Activated T-cell treated with anti-CD3 and anti-CD28 coated beads, Interleukin-2, amount 50 U/mL, for 48 hours (primary cell): ENCODE measurements at places on chromosomes 7 and 10.

GRCh38 chr7:50310956-50311355 is 6.4 kb downstream of the IKZF1 start:
- no peak for DNase-seq

DNA sequence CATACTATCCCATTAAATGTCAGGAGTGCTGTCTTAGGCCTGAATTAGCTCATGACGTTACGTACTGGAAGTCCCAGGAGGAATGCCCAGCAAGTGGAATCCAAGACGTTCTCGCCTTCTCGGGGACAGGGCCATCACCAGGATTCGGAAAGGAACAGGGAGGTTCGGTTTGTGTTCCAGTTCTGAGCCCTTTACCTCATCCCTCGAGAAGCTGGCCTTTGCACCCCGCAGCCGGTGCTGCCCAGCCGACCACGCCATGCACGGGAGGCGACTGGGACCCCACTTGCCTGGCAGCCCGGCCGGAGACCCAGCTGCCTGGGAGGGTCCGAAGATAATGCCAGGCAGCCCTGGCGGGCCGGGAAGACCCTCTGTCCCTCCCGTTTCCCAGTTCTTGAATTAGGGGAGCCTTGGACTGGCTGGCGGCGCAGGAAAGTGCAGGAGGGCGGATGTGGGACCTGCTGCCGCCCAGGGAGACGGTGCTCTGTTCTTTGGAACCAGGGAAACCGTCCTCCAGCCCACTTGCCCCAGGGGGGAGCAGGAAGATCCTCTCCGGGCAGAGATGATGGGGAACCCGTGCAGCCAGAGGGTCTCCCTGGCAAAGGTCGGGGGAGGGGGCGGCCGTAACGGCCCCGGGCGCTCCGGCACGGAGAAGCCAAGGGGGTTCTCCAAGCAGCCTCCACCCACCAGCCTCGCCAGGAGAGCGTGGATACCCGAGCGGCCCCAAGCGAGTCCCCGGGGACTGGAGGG is 671 bp upstream of the CHST3 start:
- DNase-seq: no peak

DNA sequence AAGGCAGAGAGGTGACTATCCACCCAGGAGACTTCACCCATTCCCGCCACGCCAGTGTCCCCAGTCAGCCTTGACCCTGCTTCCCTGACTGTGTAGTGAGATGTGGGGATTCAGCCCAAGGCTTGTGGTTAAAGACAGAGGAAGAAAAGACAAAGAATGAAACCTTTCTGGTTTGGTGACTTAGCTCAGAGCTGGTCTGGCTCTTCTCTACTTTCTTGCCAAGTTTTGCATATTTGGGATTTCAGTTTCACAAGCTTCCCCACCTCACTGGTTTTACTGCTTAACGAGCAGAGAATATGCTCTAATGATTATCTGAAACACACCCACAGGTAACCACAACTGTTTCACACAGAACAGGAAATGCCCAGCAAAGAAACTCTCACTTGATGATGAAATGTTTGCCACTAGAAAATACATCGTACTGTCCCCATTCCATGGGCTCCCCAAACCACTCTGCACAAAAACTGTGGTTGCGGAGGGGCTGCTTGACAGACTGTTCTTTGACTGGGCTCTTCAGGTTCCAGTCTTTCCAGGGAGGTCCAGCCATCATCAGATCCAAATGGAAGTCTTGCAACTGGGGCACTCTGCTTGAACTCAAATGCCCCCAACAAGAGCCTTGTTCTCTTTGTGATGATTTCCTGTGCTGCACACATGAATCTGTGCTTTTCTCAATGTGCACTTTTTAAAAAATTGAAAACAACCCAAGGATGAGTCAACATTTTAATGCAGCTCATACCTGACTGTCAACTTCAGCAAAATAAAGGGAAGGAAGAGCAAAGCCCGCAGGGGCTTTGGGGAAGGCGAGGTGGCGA is 95.5 kb downstream of the CTBP2 start:
- peak; percentile 47 for DNase-seq

DNA sequence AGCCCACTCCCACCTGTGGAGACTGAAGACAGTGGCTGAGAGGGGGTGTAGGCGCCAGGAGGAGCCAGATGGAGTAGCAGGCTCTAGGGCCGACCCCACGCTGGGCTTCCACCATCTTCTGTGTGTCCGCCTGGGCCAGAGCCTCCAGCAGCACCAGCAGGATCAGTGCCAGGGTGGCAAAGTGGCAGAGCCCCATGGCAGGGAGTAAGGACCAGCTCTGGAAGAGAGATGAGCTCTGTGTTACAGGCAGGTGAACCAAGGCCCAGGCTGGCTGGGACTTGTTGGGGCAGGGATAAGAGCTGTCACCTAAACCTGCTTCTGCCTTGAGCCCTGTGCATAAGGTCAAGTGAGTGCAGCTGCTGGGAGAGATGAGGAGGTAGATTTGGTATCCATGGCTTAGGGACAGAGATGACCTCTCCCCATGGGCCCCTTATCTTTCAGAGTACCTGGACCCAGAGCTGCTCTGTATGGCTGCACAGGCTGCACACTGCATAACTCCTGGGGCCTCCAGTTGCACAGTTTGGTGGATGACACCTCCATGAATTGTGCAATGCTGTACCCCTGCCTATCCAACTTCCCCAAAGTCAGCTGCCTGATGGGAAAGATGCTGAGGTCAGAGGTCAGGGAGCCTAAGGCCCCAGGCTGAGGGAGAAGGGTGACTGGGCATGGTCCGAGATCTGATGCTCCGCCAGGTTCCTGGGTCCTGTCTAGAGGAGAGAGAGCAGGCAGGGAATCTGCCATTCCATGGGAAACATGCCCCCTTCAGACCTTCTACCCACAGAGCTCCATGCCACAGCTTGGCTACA is 7.4 kb upstream of the SAMD8 start:
- no peak for DNase-seq

DNA sequence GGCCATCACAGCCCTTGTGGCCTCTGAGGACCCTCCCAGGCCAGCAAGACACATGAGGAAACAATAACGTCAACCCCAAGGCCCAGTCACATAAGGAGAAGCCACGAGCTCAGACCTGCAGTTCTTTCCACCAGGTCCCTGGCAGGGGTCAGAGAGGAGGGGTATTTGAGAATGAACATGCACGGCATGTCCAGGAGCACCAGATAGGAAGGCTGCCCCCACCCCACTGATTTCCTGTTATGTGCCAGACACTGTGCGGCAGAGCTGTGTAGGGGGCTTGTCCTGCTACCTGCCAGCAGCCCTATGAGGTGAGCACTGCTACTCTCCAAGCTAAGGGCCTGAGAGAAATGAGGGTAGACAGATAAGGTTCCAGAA is 40.7 kb upstream of the ZMIZ1 start:
- DNase-seq: no peak

- peak; percentile 56 for DNase-seq
Observed at GRCh38 chr7:28957064-28957750, 923 bp downstream of the TRIL start.

DNA sequence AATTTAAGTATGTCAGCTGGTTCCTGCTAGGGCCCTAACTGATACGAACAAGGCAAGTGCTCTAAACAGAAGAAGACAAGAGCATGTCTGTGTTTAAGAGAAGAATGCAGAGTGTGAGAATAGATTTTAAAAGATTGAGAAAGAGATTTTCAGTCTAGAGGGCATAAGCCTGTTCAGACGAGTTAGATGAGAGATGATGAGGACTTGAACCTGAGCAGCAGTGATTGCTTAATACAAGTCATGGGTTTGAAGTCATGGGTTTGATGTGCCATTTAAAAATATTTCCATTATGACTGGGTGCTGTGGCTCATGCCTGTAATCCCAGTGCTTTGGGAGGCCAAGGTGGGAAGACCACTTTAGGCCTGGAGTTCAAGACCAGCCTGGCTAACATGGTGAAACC is 108.9 kb upstream of the PLXDC2 start:
- DNase-seq: no peak

DNA sequence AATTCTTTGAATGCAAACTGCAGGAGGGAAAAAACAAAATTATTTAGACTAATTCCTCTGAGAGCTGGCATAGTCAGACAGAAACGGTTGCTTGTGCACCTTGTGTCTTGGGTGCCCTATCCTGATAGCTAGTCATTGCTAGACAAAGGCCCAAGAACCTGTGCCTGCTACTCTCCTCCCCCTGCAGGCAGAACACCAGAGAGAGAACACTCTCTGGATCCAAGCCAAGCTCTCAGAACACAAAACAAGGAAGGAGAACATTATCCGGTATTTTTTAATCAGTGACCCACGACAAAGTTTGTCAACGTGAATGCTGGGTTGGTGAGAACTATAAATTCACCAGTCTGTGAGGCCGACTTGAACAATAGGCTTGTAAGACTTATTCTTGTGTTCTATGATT is 18.8 kb upstream of the PPP1R9A start:
- no peak for DNase-seq

GRCh38 chr10:2610946-2611345 is 456.4 kb upstream of the PFKP start:
- DNase-seq: no peak

DNA sequence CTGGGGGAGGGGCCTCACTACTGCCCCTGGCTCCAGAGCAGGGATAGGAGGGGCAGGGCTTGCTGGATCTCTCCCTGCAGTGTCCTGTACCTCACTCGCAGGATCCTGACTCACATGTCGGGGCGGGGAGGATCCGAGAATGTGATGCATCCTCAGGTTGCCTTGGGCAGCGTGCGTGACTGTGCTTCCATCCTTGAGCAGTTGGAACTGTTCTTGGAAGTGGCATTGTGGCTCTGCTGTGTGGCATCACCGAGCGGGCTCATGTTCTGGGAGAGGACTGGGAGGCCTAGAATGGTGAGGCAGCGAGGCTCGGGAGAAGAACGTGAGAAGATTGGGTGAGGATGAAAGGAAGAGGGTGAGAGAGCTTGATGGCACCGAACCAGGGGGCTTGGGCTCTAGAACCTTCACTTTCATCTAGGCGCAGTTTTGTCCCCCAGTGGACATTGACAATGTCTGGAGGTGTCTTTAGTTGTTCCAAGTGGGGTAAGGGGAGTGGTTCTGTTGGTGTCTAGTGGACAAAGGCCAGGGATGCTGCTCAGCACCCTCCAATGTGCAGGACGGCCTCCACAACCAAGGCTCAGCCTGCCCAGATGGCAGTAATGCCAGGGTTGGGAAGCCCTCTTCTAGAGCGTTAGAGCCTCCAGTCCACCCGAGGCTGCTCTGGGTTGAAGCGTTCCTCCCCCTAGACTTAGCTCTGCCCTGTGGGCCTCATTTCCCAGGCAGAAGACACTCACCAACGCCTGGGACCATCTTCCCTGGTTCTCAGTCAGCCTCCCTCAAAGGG is 8.4 kb downstream of the RARRES2 start:
- DNase-seq: no peak

DNA sequence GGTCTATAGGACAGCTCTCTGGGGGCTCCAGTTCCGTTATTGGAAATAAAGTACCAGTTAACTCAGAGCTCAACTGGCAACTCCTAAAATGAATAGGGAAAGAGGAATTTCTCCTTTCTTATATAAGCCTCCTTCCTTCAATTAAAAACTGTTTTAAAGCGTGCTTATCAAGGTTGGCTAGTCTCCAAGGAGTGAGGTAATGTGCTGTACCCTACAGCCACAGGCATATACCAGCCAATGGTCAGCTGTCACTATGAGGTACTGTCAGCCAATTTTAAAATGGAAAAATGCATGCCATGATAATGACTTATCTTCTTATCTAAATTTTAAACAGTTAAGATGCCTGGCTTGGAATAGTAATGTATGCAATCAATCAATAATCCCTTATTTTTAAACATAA is 76.2 kb downstream of the PLCE1 start:
- no peak for DNase-seq

GRCh38 chr7:131525820-131526219 is 30.6 kb downstream of the PODXL start:
- no peak for DNase-seq

- no peak for DNase-seq
Observed at GRCh38 chr7:12031638-12032037, 179.5 kb upstream of the TMEM106B start.

DNA sequence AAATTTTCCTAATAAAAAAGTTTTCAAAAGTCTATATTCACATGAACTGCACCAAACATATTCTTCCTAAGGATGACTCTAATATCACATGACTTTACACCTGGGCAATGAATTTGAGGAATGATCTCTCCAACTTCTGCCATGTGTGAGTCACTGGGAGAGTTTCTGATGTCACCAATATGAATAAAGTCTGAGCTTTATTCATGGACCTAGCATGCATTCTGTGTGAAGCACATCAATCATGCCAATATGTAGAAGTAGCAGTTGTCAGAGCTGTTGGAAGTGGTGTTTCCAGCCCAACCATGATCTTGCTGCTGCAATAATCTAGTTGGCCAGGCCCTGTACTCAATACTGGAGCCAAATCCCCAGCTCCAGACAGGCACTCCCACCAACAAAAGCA is 91.7 kb upstream of the IFRD1 start:
- DNase-seq: no peak

DNA sequence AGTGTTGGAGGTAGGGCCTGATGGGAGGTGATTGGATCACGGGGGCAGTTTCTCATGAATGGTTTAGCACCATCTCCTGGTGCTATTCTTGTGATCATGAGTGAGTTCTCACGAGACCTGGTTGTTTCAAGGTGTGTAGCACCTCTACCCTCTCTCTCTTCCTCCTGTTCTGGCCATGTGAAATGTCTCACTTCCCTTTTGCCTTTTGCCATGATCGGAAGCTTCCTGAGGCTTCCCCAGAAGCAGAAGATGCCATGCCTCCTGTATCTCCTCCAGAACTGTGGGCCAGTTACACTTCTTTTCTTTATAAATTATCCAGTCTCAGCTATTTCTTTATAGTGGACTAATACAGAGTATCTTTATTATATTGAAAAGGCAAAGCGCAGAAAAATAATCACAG is 90.1 kb downstream of the FAM171A1 start:
- no peak for DNase-seq

GRCh38 chr10:17756557-17757217 is 4.7 kb downstream of the TMEM236 start:
- no peak for DNase-seq

- DNase-seq: no peak
Observed at GRCh38 chr10:59375990-59376389, 13.6 kb upstream of the FAM13C start.

DNA sequence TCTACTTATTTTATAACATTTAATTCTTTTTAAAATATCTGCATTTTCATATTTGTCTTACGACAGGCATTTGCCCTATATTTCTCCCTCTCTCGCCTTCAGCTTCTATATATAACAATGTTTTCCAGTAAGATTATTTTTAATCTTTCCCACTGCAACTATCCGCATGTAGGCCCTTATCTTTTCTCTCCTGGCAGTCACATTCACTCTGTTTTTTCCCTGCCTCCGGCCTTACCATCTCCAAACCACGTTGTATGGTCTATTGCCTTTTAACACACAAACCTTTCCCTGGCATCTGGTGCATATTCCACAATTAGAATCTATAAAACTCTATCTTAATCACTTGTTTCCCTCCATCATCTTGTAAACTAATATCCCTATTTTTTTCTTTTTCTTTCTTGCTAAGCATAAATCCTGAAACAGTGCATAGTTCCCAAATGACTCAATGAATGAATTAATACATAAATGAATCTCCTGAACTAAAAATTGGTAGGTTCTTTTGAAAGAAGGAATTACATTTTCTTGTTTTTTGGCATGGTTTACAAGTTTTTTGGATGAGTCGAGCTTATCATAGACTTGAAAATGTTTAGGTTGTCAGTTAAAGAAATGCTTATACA is 173.2 kb downstream of the SEMA3A start:
- DNase-seq: no peak
